NCI-H82 (cell line): ENCODE measurements at places on chromosomes 12 and 14.
A peak's percentile ranks its signal among the peaks of the same experiment; 100 is the strongest.

GRCh38 chr14:37745657-37746056, 150.2 kb downstream of the TTC6 start:
- no peak for DNase-seq

DNA sequence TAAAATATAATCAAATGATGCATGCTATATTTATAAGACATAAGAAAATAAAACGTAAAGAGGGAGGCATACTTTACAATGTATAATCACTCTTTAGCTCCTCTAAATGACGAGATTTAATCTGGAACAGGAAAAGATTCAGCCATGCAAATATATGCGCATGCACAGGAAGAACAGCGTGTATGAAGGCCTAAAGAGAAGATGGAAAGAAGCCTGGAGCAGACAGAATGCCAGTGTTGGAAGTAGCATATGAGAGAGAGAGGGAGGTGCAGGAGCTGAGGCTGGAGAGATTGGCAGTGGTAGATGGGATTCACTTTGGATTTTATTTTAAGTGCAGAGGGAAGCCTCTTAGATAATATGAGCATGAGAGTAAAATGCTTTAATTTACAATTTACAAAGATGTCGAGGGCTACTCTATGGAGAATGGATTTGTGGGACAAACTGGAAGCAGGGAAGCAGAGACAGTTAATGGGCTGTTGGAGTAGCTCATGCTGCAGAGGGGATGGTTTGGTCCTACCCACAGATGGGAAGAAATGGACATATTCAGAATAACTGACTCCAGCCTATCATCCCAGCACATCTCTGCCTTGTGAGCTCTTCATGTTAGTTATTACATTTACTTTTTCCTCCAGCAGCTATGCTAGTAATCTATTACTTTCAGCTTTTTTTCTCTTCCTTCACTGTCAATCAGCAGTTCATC, 411.1 kb downstream of the TMTC2 start:
- DNase-seq: no peak

GRCh38 chr12:93113317-93114006, 184.4 kb upstream of the EEA1 start:
- no peak for DNase-seq

DNA sequence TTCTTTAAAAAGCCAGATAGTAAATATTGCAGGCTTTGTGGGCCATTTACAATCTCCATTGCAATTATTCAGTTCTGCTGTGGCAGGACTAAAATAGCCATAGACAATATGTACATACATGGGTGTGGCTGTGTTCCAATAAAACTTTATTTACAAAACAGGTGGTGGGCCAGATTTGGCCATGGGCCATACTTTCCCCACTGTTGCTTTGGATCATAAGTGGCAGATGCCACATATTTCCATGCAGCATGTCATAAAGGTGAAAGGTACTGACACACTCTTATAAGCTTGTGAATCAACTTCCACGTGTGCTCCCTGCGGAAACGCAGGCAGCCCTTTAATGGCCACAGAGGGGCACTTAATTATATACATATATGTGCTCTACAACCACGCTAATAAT, 244.4 kb upstream of the FOXN3 start:
- DNase-seq: no peak

DNA sequence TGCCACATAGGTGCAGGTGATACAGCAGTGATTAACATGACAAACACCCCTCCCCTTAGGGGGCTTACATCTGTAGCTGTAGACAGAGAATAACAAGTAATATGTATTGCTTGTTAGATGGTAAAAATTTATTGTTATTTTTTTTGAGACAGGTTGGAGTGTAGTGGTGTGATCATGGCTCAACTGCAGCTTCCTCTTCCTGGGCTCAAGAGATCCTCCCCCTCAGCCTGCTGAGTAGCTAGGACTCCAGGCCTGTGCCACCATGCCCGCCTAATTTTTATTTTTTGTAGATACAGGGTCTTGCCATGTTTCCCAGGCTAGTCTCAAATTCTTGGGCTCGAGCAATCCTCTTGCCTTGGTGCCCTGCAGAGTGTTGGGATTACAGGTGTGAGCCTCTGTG, 19.8 kb downstream of the DIP2B start:
- no peak for DNase-seq

DNA sequence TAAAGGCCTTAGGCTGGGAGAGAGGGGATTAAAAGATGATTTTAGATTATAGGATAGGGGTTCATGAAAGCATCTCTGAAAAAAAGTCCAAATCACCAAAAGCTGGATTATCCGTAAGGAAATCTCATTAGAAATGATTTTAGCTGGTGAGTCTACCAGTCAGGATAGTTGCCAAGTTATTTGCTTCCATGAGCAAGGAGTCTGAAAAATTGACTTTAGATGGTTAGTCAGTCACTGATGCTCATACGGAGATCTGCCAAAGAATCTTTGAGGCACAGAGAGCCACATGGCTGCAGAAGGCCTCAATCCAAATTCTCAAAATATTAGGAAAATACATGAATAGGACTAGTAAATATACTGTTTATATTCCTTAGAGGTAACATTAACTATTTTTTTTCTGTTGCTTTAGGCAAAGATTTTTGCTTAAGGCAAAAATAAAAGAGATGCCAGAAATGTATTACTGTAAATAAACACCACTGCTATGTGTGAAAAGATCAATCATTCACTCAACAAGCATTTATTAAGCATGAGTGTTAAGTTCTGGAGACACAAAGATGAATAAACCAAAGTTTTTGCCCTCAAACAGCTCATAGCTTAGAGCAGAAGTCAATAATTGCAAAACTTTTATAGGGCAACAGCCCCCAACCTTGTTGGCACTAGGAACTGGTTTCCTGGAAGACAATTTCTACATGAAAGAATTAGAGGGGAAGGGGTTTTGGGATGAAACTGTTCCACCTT, 105.2 kb downstream of the BBS10 start:
- DNase-seq: peak; percentile 76

GRCh38 chr12:18430425-18431048, 169.2 kb downstream of the PIK3C2G start:
- DNase-seq: peak; percentile 78

- DNase-seq: no peak
These were observed 221.9 kb upstream of the KITLG start for GRCh38 chr12:88802096-88802706.

- no peak for DNase-seq
These were observed 144.2 kb downstream of the PLEKHA5 start for GRCh38 chr12:19273482-19274330.

DNA sequence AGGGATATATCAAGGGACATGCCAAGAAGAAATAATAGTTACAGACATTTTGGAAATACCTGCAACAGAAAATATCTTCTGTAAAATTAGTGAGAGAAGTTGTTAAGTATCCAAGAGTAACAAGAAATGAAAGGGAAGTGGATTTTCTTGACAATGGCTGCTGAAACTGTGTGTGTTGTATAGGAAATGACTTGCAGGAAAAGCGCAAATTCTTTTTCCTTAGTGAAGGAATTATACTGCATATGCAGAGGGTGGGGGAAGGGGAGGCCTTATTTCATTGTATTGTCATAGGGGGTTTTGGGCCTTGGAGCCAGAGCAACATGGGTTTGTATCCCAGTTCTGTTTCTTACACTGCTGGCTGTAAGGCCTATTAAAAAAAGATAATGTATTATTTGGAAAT, 84.4 kb upstream of the DDHD1 start:
- no peak for DNase-seq

DNA sequence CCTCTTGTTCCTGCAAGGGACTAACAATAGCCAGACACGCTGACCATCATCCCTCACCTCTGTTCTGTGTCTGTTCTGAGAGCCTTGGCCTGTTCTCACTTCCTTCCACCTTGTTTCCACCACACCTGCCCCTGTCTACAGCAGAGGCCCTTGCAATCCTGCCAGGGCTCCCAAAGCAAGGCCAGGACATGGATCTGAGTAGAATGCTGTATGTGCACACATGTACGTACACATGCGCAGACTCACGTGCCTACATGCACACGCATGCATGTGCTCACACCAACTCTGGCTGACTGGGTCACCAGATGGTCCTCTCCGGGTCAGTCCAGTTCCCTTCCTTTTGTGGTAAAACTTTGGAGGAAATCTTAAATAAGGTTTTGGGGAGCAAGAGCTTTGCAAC, 133.0 kb upstream of the C14orf180 start:
- no peak for DNase-seq

- peak; percentile 95 for DNase-seq
These were observed 43.5 kb downstream of the NEUROD4 start for GRCh38 chr12:55063291-55063690.

- no peak for DNase-seq
These were observed 28.4 kb downstream of the ARL1 start for GRCh38 chr12:101379149-101379548.

DNA sequence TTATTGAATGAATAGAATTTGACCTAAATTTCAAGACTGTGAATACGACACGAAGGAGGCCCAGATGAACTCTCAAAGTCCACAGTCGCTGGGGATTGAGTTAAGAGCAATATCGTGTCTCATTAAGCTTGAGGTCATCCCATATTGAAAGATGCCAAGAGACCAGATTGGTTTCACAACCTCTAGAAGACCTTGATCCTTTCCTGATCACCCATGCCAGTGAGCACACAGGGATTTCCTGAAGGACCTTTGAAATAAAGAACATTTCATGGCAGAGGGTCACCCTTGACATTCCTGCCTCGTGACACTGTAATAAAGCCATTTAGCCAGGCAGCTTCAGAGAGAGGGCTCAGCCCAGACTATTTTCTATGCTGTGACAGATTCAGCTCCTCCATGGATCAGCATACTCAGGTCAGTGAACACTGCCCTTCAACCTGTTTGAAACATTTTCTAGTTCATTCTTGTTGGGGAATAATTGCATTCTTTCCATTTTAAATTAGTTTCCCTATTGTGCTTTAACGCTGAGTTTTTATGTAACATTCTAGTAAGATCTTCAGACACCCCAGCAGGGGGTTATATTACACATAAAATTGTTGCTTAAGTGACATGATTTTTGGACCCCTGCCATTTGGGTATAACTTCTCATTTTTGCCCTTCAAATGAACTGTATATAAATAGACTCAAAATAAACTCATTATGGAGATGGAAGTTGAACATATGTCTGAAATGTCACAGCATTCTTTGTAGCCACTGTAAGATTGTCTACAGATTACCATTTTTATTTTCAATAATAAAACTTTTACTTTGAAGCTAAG, 213.2 kb downstream of the C12orf50 start:
- no peak for DNase-seq

- DNase-seq: no peak
These were observed 128.4 kb upstream of the SSTR1 start for GRCh38 chr14:38079268-38079667.

DNA sequence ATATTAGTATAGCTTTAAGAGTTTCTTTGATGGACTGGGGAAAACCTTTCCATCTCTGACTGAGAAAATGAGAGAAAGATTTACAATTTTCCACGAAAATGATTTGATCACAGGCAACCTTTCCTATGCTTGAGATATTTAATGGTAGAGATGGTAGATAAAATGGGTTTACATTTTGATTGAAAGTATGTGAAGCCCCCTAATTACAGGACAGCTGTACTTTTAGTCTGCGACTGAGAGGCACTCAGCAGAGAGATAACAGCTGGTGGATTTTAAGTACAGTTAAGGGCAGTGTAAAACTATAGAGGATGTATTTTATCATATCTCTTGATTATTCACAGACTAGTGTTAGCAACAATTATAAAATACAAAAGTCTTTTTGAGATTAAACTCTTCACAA, 40.7 kb downstream of the C12orf50 start:
- DNase-seq: no peak

GRCh38 chr12:52144512-52145227, 47.1 kb downstream of the KRT80 start:
- DNase-seq: no peak

DNA sequence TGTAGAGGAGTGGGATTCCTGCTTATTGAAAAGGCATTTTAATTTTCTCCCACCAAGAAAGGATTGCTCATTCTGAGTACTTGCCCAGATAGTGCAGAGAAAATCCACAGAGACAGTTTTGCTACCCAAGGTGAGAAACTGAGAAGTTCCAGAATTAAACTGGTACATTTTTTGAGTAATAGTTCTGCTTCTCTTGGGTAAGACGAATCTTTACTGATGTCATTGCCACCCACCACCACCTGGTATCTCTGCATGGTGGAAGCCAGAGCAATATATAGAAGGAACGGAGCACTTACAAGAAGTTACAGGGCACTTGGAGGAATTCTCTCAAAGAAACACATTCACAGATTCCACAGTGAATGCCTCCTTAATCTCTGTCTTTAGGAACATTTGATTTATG, 20.7 kb upstream of the FRMD6 start:
- no peak for DNase-seq

GRCh38 chr12:17060260-17060659, 454.3 kb upstream of the LMO3 start:
- DNase-seq: no peak

DNA sequence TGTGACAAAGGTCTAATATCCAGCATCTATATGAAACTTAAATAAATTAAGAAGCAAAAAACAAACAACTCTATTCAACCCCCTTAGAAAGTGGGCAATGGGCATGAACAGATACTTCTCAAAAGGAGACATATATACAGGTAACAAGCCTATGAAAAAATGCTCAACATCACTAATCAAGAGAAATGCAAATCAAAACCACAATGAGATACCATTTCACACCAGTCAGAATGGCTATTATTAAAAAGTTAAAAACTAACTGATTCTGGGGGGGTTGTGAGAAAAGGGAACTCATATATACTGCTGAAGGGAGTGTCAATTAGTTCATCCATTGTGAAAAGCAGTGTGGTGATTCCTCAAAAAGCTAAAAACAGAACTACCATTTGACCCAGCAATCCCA, 198.9 kb downstream of the BMP4 start:
- DNase-seq: no peak

- no peak for DNase-seq
These were observed 117.1 kb upstream of the ARHGAP5 start for GRCh38 chr14:31960039-31960438.

- DNase-seq: no peak
These were observed 340.2 kb upstream of the NOVA1 start for GRCh38 chr14:26938054-26938453.
